ENCODE measurements at places on chromosomes 11 and 22. TPM values are rescaled to one million over a fixed set of nuclear protein-coding genes. Genes with fewer than 3 reads are reported as not detected.

DNA sequence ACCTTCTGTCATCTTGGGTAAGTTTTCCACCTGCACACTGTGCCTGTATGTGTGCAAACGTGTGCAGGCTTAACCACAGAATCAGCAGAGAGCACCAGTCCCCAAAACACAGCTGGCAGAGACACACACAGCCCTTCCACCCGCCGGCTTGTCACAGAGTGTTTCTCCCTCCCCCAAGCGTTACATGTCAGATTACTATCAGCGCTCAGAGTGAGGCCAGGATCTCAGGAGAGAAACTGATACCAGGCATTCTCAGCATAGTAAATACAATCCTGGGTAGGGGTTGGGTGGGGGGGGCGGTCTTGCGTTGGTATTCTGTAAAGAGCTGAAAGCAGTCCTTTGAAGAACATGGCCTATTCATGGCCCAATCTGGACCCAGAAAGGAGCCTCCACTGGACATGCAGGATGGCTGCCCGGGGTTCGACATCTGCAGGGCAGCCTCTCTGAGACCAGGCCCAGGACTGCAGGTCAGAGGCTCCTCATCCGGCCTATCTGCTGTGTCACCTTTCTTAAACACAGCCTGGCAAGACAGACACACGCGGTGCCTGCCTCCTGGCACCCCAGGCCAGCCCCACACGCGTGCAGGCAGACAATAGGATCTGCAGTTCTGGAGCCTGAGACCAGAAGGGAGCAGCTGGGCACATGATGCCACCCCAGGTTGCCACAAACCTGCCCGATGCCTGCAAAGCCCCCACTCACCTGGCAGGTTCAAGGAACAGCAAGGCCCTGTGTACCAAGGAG lies 1.7 kb downstream of the OSBPL5 start:
- peak; percentile 38 for DNase-seq

- peak; percentile 69 for DNase-seq
Observed at GRCh38 chr22:20430720-20431510, 6.7 kb downstream of the SCARF2 start.

GRCh38 chr11:132937016-132937415 lies 595.3 kb downstream of the OPCML start:
- DNase-seq = no peak

GRCh38 chr11:19789835-19790710 lies 77.4 kb downstream of the NAV2 start:
- DNase-seq = no peak

DNA sequence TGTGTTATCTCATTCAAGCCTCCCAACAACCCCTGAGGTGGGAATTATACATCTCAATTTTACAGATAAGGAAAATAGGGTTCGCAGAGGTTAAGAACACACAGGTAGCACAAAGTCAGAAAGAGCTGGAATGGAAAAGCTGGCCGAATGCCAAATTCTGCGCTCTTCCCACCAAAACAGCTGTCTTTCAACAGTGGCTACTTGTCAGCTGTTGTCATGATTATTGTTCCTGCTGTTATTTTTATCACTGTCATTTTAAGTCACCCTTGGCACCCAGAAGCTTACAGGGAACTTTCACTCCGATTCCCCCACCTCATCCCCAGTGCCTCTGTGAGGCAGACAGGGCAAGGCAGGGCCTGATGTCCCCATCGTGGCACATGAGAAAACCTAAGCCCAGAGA lies 74.5 kb upstream of the CSNK2A3 start:
- DNase-seq = no peak

Gene KCNK4
- not detected for total RNA-seq

Gene FJX1
- total RNA-seq = 0.65 TPM

Gene TREH
- not detected for total RNA-seq
